ENCODE measurements at places on chromosomes 16 and 17.
A peak's percentile ranks its signal among the peaks of the same experiment; 100 is the strongest.

DNA sequence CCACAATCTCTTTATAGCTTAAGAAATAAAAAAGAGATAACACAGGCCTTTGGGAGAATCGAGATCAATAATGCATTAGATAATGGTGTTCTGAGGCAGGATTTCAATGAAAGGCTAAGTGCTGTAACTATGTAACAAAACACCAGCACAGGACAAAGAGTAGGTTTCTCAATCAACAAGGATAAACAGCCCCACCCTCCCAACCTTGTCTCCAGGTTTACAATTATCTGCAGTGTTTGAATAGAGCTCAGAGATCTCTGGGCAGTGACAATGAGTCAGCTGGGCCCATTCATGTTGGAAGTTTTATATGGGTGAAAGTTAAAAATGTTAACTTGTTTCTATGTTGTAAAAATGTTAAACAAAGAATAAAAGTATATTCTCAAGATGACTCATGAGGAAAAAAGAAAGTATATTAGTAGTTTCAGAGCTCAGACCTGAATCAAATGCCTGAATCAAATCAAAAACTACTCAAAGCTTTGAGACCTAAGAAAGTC is 17.0 kb upstream of the KRT20 start:
- peak; percentile 68 for DNase-seq

DNA sequence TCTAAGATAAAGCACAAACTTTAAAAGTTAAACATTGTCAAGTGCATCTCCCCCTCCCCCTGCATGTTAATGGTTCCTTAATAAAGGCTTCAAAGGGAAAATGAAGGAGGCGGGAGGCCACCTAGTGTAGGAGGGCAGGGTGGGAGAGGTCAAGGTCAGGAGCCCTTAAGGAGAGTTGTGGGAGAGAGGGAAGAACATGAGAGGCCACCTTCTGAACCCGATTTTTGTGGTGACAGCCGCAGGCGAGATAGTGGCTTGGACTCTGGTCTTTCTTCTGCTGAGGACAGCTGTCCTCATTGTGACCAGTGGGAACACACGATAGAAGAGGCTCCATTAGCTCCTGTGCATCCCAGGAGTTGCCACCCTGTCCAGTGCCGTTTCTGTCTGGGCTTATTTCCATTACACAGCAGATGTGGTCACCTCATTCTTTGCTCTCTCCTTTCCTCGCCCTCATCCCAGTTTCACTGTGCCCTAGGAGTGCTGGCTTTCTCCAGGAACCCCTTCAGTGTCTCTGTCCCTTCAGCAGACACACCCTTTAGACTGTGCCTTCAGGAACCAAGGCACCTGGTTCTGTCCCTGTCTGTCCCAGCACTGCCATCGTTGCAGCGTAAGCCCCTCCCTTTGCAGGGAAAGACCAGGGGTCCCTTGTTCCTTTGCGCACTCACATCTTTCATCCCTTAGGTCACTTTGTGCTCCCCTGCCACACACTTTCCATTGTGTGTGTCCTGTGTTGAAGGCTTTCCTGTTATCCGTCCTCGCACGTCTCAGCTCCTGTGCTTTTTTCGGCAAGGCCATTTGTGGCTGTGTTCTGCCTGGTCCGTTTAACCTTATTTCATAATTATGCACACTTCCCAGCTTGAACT is 7.5 kb downstream of the SEC14L1 start:
- no peak for DNase-seq

DNA sequence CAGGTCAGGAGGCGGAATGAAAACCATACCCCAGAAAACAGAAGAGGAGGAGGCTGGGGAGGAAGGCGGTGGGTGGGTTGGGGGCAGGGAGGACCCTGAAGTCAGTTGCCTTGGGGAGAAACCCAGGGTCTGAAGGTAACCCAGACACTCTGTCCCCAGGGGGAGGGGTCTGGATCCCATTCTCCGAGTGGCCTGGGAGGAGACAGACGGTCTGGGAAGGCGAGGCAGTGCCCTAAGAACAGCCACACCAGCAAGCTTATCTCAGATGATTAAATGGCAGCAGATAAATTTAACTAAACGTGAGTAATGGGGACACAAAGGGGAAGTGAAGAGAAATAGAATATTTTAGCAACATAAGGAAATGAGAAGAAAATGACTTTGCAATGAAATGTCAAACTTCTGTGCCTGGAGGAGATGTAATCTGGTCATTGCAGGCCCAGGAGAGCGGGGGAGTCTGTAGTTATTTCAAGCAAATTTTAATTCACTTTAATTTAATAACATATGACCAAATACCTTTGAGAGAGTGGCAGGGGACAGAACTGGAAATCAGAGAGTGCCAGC is 21.4 kb upstream of the ZFP90 start:
- DNase-seq = no peak

DNA sequence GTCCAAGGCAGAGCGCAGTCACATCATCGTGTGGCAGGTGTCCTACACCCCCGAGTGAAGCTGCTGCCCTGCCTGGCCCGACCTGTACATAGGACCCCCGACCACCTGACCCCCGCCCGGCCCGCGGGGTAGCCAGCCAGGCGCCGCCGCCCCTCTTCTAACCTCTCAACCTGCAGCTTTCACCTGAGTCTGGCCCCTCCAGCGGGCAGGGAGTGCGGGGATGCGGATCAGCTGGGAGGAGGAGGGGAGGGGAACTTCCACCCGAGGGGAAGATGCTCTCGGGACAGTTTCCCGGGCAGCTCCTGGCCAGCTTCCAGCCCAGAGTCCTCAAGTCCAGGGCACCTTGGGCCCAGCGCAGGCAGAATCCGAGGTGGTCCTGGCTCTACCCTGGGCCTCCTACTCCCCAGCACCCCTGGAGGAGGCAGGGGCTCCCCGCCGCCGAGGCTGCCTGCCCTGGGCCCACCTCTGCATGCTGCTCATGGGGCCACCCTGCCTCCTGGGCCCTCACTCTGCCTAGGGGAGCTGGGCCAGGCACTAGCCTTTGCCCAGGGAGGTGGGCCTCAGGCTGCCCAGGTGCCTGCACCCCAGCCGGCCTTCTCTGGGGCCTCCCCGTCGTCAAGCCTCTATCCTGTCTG is 2.5 kb downstream of the NME3 start:
- no peak for DNase-seq

- DNase-seq = no peak
Measured at GRCh38 chr16:26118575-26118974, 426.8 kb downstream of the HS3ST4 start.

- DNase-seq = no peak
Measured at GRCh38 chr17:62687997-62688396, 60.5 kb downstream of the MRC2 start.

DNA sequence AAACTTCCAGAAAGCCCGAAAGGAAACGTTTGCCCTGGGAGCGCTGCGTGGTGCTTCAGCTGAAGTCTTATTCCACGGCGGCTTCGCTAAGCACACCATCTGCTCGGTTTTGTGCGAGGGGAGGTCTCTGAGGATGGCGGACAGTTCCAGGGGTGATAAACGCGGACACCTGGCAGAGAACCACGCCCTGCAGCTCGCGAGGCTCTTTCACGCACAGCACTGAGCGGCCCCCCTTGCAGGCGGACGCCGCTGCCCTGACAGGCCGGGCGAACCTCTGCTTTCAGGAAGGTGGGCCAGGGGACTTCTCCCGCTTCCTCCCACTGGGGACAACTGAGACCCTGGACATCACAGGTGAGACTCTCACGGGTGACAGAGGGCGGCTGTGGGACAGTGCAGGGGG is 3.7 kb downstream of the MVD start:
- DNase-seq = no peak

DNA sequence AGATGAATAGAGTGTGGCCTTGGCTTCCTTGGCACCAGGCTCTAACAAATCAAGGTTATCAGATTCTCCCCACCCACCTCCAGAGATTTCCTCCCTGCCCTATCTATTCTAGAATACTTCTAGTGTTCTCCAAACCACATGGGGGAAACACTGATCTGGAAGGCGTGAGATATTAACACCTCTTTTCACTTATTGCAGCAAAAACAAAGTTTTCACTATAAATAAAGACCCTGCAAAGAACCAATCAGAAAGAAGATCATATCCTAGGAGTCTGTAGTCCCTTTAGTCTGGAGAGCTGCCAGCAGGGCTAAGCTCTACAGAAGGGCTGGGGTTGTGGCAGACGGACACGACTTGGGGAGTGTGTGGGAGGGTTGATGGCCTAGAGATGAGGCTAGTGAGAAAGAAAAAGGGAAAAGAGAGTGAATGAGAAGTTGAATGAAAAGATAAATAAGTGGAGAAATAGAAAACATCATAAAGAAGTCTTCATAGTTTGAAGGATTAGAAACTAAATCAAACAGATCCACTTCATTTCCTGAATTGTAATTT is 8.6 kb upstream of the SKAP1 start:
- DNase-seq = no peak

GRCh38 chr16:87376660-87377059 is 6.9 kb downstream of the FBXO31 start:
- DNase-seq = no peak

DNA sequence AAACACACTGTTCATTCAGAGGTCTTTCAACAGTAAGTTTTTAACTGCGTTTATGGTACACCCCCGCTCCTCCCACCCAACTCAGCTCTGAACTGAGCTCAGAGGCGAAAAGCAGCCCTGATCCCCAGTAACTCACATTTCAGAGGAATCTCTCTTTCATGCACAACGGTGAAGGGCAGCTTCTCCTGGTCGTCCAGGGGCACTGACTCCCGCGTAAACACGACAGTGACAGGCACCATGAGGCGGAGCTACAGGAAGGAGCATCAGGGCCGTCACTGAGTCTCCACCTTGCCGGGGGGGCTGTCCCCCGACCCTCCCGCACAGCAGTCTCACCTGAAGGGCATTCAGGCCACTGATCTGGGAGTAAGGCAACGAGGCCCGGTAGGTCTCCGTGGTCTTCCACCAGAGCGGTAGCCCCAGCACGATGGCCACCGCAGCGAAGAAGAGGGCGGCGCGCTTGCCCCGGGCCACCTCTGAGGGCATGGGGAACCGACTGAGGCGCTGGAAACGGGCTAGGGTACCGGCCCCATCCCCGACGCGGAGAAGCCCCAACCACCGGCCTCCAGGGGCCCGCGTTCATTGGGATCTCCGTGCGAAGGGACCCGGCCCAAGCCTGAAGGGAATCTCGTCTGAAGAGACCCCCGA is 486 bp downstream of the PIGS start:
- peak; percentile 35 for DNase-seq

- DNase-seq = no peak
Measured at GRCh38 chr16:11506741-11507305, 79.9 kb downstream of the LITAF start.

GRCh38 chr17:76537578-76538280 is at the start of gene CYGB:
CYGB (minus strand) TSS chr17:76537709; CDS start chr17:76537542, 167 bp downstream.
- DNase-seq = no peak

All from HAP-1 (cell line).